ENCODE measurements at places on chromosomes 6 and 20.

GRCh38 chr6:110432285-110432900 is 17.0 kb upstream of the DDO start:
- no peak for DNase-seq

DNA sequence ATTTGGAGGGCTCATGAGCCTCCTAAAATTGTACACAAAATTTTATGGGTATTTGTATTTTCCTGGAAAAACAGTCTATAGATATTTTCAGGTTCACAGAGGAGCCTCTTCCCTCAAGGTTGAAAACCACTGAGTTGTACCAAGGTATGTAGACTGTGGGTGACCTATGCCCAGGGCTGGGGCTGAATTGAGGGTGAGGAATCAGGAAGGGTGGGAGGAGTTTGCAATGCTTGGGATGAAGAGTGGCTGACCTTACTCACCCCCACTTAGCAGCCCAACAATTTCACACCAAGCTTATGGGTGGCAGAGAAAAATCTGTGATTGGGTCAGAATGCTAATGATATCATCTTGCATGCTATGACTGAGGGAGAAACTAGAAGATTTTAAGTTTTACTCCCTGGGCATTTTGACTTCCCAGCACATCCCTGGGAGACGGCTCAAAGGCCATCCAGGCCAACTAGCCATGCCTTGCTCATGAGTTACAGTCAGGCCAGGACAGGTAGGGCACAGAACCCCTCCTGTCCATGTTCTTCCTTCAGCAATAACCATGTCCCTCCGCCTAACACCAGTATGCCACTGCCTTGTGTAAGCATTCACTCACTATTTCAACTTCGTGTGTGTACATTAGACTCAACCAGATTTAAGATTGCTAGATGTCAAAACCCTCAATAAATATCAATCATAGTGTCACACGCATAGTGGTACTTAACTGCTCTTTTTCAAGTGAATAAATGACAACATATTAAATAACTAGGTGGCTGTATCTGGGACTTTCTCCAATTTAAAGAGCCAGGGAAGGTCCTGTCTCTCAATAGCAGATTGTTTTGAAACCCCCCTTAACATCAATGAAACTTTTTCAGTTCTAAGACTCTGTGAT is 16.6 kb downstream of the ADTRP start:
- no peak for DNase-seq

DNA sequence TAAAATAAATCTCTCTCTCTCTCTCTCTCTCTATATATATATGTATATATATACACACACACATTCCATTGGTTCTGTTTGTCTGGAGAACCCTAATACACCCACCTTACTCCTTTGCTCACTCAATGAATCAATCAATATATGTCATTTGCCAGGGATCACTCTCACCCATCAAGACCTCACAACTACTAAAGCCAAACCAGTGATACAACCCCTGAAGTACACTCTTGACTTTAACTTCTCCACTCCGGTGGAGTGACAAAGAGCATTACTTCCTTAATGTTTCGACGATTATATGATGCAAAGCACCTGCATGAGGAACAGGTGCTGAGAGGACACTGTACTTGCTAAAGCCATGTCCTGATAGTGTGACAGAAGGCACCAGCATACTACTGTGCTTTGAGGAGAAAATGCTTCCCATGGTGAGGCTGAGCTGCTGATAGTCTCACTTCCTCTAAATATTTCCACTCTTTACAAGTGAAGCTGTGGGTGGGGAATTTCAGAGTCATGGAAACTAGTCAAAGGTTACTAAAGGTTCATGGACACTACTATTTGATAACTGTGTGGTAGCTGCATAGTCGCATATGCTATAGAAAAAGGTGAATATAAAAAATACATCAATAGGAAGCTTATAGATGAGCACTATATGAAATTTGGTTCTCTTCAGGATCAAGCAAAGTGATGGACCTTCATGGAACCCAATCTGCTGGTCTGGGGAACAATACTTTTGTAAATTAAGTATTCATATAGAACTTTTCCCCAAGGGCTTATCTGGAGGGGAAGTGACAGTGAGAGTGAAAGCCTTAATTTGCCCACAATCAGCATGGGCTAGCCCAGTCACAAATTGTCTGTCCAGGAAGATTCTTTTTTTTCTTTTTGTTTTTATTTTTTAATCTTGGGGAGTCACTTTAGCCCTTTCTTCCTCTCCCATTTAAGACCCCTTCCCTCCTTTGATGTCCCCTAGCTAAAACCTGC is 141.9 kb upstream of the NEDD9 start:
- DNase-seq = no peak

DNA sequence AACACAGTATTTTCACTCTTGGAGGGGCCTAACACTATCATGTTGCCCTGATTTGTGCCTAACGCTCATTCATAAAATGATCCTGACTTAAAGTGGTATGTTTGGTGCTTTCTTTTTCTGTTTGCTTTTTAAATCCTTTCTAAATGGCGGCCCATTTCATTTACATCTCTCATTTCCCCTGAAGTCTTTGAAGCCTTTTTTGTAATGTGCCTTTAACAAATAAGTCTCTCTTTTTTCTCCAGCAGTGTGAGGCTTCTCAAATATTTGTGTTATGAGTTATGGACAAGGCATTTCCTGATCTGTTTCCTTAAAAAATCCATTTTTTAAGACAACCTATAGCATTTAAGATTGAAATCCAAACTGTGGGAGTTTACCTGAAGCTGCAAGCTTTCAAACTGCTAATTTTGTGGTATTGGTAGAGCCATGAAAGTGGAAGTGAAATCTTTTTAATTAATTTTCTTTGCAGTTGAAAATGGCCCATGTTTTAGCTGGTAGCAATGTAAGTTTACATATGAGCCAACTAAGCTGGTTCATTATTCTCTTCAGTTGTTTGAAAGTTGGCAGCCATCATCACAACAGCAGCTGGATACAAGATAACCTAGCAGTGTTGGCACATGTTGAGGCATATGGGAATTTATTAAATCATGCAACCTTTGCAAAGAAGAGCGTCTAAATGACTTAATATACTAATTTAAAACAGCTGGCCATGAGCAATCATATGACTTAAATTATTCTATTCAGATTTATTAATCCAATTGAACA is 469.7 kb downstream of the CDKAL1 start:
- DNase-seq = no peak

DNA sequence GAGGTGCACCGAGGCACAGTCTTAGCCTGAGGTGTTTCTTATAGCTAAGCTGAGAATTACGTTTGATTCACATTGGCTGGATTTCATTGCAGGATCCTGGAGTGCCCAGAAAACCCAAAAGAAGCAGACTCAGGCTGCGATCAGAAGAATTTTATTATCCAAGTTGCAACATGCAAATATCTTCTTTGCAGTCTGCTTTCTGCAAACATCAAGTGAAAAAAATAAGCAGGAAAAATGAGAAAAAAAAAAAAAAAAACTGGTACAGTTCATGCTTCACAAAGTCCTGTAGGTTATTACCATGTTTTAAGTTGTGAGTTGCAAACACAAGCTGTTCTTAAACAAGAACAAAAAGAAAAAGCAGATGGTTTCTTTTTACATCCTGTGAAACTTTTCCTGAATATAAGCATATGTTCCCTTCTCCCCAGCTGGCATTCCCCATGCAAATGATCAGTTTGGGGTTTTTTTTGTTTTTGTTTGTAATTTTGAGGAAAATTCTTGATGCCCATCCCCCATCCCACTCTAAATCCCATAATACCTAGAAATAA is 349.0 kb downstream of the CBLN4 start:
- no peak for DNase-seq

- no peak for DNase-seq
Observed at GRCh38 chr6:30705620-30706019, 11.5 kb downstream of the MDC1 start.

Data from cerebellum (tissue), 4 donors.